ENCODE measurements at places on chromosomes 11 and 22.

DNA sequence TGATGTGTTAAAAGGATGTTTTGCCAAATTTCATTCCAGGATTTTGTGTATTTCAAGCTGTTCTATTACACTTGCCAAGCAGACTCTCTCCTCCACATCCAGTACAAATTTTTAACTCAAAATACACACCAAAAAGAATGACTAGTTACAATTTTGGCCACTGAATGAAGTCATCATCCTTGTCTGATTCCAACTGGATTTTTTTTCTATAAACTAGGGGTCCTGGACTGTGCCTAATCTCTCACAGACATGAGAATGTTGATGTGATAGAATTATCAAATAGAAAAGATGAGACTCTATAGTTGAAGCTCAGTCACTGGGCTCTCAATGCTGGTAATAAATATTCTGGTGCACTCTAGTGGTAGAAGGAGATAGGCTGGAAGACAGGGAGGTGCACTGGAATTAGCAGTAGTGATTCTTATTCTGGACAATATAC lies 85.8 kb downstream of the FANCF start:
- no peak for DNase-seq

DNA sequence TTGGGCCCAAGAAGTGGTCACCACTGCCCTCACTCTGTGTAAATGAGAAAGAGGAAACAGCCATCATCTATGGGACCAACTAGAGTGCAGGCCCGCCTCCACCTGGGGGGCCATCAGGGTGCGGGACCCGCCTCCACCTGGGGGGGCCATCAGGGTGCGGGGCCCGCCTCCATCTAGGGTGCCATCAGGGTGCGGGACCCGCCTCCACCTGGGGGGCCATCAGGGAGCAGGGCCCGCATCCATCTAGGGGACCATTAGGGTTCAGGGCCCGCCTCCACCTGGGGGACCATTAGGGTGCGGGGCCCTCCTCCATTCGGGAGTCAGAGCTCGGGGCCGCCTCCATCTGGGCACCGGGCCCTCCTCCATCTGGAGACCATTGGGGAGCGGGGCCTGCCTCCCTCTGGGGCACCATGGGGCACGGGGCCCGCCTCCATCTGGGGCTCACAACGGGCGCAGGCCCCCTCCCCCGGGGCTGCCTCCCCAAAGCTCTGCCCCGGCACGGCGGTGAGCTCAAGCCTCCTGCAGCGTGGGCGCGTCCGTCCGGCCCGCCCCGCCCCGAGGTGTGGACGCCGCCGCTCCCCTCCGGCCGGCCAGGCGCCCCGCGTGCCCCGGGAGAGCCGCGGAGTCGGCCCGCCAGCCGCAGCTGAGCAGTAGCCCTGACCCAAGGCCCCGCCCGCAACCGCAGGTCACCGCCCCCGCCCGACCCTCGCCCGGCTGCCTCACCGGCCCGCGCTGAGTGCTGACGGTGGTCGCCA lies 512 bp downstream of the TOLLIP start:
- DNase-seq, result no peak

DNA sequence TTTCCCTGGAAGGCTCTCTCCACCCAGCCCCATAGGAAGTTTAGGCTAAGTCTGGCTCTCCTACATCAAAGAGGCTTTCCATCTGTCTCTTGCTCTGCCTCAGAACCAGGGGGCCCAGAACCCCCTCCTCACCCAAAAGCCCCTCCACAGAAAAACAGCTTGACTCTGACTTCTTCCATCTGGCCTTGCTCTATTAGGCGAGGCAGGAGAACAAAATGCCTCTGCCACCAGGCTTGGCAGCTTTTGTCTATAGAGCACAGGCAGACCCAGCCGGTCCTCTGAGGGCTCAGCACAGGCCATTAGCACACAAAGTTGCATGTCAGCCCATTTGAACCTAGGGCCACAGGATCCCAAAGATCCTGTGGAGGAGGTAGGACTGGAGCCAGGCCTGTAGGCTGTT lies 75.7 kb upstream of the SUSD2 start:
- no peak for DNase-seq

DNA sequence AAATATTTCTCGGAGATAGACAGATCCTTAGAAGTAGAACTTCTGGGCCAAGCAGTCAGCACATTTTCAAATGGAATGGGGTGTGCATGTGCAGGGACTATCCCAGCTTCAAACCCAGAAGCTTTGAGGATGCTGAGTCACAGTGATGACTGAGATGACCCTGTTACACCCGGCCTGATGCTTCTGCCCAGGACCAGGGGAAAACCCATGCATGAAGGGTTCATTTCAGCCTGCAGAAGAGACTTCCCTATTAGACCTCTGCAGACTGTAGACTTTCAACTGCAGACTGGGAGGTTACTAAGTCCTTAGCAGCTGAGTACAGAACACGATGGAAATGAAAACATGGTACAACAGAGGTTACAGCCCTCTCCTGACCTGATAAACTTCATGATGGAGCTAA lies 3.6 kb upstream of the OR2AT4 start:
- no peak for DNase-seq

DNA sequence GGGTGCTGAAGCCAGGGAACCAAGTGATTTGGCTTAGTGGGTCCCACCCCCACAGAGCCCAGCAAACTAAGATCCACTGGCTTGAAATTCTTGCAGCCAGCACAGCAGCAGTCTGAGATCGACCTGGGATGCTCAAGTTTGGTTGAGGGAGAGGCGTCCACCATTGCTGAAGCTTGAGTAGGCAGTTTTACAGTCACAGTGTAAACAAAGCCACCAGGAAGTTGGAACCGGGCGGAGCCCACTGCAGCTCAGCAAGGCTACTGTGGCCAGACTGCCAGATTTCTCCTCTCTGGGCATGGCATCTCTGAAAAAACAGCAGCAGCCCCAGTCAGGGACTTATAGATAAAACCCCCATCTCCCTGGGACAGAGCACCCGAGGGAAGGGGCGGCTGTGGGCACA lies 424.1 kb upstream of the TENM4 start:
- DNase-seq, result no peak

- no peak for DNase-seq
Measured at GRCh38 chr11:74877132-74877531, 71.8 kb downstream of the XRRA1 start.

GRCh38 chr11:81829976-81830375 lies 903.7 kb downstream of the FAM181B start:
- DNase-seq, result no peak

DNA sequence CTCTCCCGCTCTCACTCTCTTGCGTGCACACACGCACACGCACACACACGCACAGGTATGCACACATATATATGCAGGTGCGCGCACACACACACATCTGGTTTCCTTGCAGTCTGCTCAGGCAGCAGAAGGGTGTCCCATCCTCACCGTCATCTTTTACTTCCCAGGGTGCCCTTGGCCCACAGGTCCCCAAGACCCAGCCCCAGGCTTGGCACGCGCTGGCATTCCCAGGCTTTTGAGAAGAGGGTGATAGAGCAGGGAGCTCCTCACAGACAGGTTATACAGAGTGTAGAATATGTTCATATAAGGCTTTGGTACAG lies 52.0 kb upstream of the SPATA19 start:
- no peak for DNase-seq

- DNase-seq, result no peak
Measured at GRCh38 chr22:18056161-18056666, 21.6 kb upstream of the PEX26 start.

Measured in HAP-1 (cell line).